Activated naive CD8-positive, alpha-beta T cell treated with anti-CD3 and anti-CD28 coated beads, Interleukin-2, amount 50 U/mL, for 24 hours (primary cell): ENCODE measurements at places on chromosomes 13 and 19.

DNA sequence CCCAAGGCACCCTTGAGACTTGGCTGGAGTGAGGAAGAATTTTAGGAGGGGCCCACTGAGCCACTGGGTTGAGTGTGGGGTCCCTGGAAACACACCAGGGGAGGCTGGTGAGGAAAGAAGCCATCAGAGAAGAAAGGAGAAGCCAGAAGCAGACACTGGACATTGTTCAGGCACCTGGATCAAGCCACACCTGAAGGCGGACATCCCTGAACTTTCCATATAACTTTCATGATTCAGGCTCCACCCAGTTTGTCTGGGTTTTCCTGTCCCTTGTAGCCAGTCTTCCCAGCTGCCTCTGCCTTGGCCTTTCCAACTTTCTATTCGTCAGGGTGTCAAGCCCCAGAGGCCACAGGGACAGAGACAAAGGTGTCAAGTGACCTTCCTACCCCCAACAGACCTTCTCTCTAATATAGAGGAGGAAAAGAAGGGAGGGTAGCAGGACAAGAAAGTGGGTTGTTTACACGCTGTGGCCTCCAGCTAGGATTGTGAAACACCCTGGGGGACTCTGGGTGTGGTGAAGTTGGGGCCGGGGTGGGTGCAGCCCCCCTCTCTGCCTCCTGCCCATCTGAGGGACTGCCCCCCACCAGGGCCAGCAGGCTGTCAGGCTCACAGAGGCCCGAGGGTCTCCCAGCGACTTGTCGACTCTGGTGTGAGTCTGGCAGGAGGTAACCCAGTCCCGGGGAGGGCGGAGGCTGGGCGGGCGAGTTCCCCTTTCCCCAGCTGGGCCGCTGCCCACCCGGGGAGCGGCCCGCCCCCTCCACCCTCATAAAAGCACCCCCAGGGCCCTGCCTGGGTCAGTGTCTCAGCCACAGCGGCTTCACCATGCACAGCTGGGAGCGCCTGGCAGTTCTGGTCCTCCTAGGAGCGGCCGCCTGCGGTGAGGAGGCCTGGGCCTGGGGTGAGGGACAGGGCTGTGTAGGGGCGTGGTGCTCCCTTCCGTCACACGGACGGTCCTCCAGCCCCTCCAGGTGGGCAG is at the start of gene CFD:
CFD (plus strand) TSS at position 797 of the 976 bp plus-strand sequence; CDS start at position 823, 26 bp downstream.
- no peak within 1 kb of the TSS for H3K27ac ChIP-seq
- peaks cover 12% of the 10 kb centered on the region for H3K4me1 ChIP-seq
- no peak within 1 kb of the TSS for H3K4me3 ChIP-seq
- H3K27me3 ChIP-seq: peaks cover 14% of the 10 kb centered on the region

DNA sequence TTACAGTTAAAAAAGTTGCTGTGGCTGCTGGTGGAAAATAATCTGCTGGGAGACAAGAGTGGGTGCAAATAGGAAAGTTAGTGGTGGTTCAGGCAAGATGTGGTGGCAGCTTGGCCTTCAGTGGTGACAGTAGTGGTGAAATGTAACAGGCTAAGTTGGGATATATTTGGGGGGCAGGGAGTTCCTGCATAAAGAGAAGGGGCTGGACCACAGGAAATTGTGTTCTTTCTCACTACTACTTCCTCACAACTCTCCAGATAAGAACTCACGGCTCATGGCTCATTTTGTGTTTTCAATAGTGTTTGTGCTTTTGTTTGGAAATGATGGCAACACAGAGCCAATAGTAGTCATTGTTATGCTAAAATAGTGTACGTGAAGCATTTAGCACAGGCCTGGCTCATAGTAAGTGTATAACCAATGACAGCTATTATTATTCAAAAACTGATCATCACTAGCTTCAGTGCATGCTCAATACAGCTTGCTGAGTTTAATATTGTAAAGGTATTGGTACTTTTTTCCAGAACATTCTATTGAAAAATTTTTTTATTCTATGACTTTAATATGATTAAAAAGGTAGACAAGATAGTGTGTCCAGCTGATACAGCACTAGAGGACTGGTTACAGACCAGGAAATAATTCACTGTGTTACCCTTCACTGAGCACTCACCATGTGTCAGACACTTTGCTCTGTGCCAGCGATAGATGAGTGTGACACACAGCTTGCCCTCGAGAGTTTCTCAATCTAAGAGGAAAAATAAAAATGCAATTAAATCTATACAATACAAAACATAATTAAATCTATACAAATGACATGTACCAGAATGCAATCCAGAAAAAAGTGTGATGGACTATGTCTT is 209.8 kb downstream of the POU4F1 start:
- no peak for DNase-seq
- H3K36me3 ChIP-seq: no peaks in the 10 kb centered on the region
- no peaks in the 10 kb centered on the region for H3K27me3 ChIP-seq
- H3K4me3 ChIP-seq: no peak overlapping the region

DNA sequence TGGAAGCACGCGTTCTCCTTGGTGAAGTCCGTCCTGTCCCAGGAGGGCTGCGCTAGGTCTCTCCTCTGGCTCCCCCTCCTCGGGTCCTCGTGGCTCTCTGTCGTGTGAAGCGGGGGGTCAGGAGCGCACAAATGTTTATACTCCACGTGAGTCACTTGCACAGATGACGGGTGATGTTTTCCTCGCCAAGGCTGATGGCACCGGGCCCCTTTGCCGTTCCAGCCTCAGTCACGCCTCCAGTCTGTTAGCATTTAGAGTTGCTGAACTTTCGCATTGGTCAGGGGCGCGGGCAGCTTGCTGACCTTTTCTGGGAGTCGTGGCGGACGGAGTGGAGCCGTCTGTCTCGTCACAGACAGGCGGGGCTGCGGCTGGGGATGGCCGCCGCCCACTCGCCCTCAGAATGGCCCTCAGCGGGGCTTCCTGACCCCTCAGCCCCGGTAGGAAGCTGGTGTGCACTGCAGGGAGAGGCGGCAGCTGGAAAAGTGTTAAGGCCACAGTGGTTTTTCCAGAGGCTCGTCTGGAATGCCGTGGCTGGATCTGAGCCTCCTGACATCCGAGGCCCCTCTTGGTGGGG is 13.7 kb downstream of the KLHL26 start:
- H3K27me3 ChIP-seq: no peaks in the 10 kb centered on the region
- H3K36me3 ChIP-seq: no peaks in the 10 kb centered on the region
- peaks cover 17% of the 10 kb centered on the region for H3K4me1 ChIP-seq
- H3K27ac ChIP-seq: no peak overlapping the region
- DNase-seq: no peak

DNA sequence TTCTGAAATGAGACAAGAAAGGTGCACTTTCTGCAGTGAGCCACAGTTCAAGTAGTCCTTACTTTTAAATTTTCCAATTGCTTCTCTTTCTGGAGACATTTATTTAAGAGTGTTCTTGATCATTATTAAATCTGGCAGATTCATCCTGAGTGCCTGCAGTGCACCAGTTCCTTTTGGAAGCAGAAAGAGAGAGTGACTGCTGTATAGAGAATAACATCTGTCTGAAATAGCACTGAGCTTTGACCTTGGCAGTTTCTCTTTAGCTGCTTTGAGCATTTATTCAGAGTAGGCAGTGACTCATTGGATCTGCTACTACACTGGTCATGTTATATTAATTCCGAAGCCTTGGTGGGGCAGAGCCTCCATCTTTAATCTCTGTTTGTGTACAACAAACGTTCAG is 1373.7 kb downstream of the PCDH9 start:
- no peak for DNase-seq
- H3K4me3 ChIP-seq: no peak overlapping the region
- H3K27me3 ChIP-seq: no peaks in the 10 kb centered on the region

- peaks cover 36% of the 10 kb centered on the region for H3K4me1 ChIP-seq
- peaks cover 88% of the 10 kb centered on the region for H3K36me3 ChIP-seq
- H3K27ac ChIP-seq: peak overlapping the region; percentile 86
- H3K27me3 ChIP-seq: no peaks in the 10 kb centered on the region
Observed at GRCh38 chr19:58003174-58003828, 681 bp upstream of the ZNF606 start.
